Naive B cell (primary cell): ENCODE measurements at places on chromosomes 1 and 21. TPM values are rescaled to one million over a fixed set of nuclear protein-coding genes. Genes with fewer than 3 reads are reported as not detected.
A peak's percentile ranks its signal among the peaks of the same experiment; 100 is the strongest.

DNA sequence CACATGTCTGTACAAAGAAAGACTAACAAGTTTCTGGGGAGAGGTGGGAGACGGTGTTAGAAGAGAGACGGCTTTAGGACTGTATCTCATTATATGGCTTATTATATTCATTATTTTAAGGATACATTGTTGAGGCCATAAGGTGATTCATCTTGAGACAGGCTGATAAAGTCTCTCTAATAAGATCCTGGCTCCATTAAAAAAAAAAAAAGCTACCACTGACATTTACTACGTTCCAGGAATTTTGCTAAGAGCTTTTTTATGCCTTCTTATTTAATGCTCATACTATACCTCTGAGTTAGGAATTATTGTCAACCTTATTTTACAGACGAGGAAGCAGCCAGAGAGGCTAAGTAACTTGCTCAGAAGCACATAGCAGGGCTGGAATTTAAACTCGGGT is 173.7 kb downstream of the GABPA start:
- no peak for DNase-seq

DNA sequence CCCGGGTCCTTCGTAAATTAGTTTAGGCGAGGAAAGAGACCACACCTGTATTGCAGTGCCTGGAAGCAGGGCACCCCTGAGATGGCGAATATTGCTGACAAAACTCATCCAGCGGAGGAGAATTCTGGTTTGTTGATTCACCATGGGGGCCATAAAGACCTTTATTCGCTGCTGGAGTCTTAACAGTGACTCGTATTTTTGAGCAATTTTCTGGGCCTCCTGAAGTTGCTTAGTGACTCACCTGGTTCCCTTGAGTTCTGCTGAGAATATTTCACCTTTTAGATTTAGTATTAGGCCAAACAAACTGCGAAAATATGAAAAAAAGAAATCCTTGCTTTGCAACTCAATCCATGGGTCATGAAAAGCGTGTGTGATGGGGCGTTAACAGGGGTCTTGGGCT is 20.6 kb upstream of the H6PD start:
- no peak for DNase-seq

DNA sequence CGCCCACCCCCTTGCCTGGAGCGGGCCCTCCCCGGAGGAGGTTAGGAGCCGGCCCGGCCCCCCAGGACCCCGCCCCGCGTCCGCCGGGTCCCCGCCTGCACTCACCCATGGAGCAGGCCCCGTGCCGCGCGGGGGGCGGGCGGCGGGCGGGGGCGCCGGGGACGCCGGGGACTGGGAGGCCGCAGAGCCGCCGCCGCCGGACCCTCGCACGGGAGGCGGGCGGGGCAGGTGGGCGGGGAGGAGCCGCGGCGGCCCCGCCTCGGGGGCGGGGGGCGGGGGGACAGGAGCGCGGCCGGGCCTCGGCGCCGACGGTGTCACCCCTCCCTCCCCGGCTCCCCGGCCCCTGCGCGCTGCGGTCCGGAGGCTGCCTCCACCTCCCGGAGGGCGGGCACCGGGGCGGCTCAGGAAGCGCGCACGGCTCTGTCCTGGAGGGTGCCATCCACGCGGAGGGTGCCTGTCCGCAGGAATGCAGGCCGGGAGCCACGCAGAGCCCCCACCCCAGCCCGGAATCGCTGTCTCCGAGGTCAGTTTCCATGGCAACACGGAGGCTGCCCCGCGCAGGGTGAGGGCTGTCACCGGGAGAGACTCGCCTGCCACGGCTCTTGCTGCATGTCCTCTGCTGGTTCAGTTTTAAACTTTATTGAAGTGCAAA is 5.9 kb upstream of the PLEKHG5 start:
- DNase-seq = no peak

GRCh38 chr1:183979437-183979836 is 58.1 kb downstream of the COLGALT2 start:
- DNase-seq = no peak

DNA sequence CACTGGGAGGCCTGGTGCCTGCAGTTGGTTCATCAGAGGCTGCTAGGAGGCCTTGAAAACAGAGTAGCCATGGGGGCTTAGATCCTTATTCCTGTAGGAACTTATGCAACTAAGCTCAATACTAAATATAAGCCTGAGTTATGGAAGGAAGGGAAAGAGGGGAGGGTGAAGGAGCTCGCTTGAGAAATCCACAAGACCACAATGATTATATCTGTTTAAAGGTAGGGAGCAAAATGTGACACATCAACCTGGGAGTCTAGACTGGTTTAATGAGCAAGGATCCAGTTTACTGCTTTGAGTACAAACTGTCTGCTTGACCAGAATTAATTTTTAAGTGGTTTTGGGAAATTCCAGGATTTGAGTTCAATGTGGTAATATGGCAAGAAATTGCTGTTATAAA is 20.4 kb upstream of the ANGPTL7 start:
- no peak for DNase-seq

Gene OR2L5
- not detected for polyA plus RNA-seq

DNA sequence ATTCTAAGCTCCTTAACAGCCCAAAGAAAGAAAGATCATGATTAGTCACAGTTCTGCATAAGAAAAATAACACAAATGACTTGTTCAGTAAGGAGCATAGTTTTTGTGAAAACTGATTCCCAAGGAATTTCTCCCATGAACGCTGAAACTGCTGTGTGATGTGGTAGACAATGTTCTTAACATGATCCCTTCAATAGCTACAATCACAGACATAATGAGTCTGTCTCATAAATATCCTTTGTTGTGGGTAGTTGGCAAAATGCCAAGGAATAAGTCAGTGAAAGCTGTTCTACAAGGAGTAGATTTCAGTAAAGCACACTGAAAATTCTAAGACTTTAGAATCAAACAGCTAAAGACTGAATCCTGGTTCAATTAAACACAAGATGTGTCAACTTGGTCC is 404.8 kb downstream of the HLX start:
- DNase-seq = no peak

Gene FCER1G
- polyA plus RNA-seq = 12.3 TPM

GRCh38 chr1:109152196-109152595 is 38.3 kb downstream of the ELAPOR1 start:
- DNase-seq = no peak

GRCh38 chr1:43932786-43933385 is 715 bp upstream of the ARTN start:
- DNase-seq = no peak

GRCh38 chr1:197356723-197357533 is 88.9 kb downstream of the CRB1 start:
- DNase-seq = peak; percentile 12

- DNase-seq = no peak
Observed at GRCh38 chr1:67809887-67810286, 23.4 kb downstream of the GNG12 start.

DNA sequence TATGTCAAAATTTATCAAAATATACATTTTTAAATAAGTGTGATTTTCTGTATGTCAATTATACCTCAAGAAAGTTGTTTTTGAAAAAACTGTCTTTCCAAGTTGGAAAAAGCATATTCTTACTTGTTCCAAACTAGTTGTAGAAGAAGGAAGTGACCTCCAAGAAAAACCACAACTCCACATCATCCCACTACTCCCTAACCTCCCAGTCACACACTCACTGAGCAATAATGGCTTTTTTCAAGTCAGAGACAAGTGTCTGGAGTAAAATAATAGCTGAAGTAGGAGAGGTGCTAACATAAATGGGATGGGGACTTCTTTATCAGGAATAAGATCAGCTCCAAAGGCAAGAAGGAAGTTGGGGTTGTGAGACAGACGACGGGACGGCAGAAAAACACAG is 13.4 kb downstream of the EPRS1 start:
- DNase-seq = no peak
